Motor neuron (in vitro differentiated cells): ENCODE measurements at places on chromosomes 16 and 17. TPM values are rescaled to one million over a fixed set of nuclear protein-coding genes. Genes with fewer than 3 reads are reported as not detected.
A peak's percentile ranks its signal among the peaks of the same experiment; 100 is the strongest.

GRCh38 chr17:74786431-74787055 lies 10.4 kb upstream of the NAT9 start:
- no peak for ATAC-seq

ZP2 gene
- not detected in 2 replicates for total RNA-seq

DNA sequence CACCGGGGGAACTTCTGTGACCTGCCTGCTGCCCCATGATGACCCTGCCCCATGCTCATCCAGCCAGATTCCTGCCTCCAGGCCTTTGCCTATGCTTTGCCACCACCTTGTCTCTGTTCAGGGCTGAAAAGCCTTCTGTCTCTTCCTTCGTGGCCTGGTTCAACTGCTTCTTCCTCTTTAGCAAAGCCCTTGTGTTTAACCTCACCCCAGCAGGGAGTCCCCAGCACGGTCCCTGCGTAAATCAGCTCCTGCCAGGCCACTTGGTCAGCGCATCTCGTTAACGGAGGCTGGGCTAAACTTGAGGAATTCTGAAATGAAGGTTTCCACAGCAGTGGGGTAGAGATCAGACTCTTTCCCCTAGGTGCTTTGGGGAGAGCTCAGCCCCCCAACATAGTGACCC lies 16.1 kb upstream of the KCNJ12 start:
- ATAC-seq, result no peak

TM4SF5 gene
- total RNA-seq, result not detected in 2 replicates

GRCh38 chr16:50967827-50968612 lies 183.1 kb downstream of the SALL1 start:
- ATAC-seq, result no peak

MYLK3 gene
- total RNA-seq, result 1.3 and 1.4 TPM in 2 replicates

GRCh38 chr16:74998481-74999218 lies at the start of gene ZNRF1:
Gene ZNRF1 (plus strand): TSS chr16:74999024. CDS start chr16:74999672, 648 bp downstream.
- ATAC-seq, result peak; percentile 81

RRAD gene
- 4.1 and 4.7 TPM in 2 replicates for total RNA-seq

IL17C gene
- 0.36 TPM in 1 of 2 replicates, not detected in the other for total RNA-seq

CACNG3 gene
- total RNA-seq, result 0.10 and 0.23 TPM in 2 replicates

AURKB gene
- total RNA-seq, result 32.9 and 36.9 TPM in 2 replicates
